ENCODE measurements at places on chromosomes 7 and 10.

DNA sequence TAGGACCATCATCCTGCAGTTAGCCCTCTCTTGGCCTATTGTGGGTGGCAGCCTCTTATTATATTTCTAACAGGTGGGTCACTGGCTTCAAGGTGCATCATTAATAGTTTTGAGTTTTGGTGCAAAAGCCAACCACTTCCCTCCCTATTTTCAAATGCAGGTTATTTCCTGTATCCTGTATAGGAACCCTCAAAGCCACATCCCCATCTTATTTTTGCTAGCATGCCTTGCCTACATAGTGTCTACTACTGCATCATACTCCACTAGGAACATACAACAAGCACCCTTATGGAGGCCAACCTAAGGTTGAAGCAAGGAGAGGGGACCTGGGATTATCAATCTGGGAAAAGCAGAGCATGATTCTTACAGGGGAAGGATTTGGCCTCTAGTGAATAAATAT, 264.4 kb downstream of the BBS9 start:
- no peak for DNase-seq

- no peak for DNase-seq
Measured at GRCh38 chr7:86908948-86909347, 150.5 kb downstream of the ELAPOR2 start.

GRCh38 chr10:107206833-107207232, 42.3 kb upstream of the SORCS1 start:
- no peak for DNase-seq

DNA sequence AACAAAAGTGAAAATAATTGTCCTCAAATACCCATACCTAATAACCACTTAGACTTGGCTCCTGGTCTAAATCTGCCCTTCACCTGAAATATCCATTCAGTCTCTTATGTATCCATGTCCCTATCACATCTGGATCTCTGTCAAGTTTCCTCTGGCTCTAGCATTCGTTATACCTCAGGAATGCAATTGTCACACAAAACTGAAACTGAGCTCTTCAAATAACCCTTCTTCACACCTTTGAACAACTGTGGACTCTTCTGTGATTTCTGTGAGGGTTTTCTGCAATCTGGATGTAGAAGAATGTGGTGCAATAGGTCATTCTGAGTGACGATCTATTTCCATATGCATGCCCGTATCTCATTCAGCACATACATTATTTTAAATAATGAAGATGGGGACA, 53.5 kb upstream of the FGL2 start:
- no peak for DNase-seq

GRCh38 chr10:114684822-114685209, 26.7 kb upstream of the ABLIM1 start:
- no peak for DNase-seq

DNA sequence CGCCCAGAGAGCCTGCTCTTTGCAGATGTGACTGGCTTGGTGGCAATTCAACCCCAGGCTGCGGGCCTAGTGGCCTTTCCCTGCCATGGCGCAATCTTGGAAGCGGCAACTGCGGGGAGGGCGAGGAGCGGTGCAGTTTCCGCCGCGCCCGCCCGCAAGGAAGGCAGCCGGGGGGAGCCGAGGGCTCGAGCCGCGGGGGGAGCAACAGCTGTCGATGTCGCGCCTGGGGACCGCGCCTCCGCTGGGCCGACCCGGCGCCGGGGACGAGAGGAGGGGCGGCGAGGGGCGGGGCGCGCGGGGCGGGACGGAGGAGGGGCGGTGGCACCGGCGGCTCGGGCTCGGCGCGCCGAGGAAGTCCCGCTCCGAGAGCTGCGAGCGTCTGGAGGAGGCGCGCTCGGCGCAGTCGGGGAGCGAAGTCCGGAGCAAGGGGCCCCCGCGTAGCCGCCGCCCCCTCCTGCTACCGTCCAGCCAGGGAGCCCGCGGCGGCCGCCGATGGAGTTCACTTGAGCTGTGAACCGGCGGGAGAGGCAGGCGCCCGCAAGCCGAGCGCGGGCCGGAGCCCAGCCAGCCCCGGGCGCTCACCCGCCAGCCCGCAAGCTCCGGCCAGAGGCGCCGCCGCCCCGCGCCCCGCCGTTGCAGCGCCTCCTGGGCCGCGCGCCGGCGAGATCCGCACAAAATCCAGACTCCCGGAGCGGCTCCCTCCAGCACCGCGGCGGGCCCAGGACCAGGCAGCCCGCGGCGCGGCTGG, 438.1 kb upstream of the GALNT17 start:
- peak; percentile 92 for DNase-seq

GRCh38 chr10:124114696-124115095, 21.3 kb upstream of the CHST15 start:
- DNase-seq = no peak

DNA sequence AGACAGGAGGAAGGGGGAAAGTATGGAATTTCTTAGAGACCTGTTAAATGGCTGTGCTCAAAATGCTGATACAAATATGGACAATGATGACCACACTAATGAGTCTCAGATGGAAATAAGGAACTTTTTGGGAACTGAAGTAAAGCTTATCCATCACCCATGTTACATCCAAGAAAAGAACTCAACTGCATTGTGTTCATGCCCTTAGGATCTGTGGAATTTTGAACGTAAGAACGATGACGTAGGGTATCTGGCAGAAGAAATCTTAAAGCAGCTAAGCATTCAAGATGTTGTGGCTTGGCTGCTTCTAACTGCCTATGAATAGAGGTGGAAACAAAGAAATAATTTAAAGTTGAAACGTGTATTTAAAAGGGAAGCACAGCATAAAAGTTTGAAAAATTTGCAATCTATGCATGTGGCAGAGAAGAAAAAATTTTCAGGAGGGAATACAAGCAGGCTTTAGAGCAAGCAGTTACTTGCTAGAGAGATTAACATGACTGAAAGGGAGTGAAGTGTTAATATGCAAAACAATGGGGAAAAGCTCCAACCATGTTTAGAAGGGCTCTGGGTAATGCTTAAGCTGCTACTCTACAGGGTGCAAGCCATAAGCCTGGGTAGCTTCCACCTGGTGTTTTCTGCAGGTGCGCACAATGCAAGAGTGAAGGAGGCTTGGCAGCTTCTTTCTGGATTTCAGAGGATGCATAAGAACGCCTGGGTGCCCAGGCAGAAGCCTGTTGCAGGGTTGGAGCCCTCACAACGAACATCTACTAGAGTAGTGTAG, 499.7 kb upstream of the SEMA3D start:
- DNase-seq = no peak

DNA sequence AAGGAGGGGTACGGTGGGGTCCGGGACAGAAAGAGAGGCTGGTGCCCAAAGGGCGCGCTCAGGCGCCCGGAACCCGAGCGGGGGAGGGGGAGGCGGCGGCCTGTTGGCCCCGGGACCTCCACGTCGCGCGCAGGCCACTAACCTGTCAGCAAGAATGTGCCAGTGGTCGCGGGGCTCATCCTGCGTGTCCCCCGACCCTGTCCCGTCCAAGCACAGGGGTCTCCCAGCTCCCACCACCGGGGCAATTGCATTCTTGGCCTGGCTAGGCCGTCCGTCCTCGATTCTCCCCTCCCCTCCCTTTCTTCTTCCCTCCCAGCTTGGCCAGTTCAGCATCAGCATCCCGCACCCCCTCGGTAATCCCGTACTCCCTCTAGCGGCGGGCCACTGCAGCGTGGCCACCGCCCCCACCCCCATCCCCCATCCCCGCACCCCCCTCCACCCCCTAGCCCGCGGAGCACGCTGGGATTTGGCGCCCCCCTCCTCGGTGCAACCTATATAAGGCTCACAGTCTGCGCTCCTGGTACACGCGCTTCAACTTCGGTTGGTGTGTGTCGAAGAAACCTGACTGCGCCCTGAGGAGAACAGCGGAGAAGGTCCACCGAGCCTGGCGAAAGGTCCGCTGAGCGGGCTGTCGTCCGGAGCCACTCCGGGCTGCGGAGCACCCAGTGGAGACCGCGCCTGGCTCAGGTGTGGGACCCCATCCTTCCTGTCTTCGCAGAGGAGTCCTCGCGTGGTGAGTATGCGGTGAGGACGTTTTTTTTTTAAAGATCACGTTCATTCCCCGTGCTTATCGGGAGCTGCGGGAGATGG, at the start of gene SGCE:
Gene SGCE, minus strand, starts transcription at position 286 of the 810 bp plus-strand sequence. Its CDS starts 35 bp downstream, at position 251.
- peak; percentile 83 for DNase-seq

- no peak for DNase-seq
Measured at GRCh38 chr10:132522521-132523411, 14.8 kb upstream of the INPP5A start.

DNA sequence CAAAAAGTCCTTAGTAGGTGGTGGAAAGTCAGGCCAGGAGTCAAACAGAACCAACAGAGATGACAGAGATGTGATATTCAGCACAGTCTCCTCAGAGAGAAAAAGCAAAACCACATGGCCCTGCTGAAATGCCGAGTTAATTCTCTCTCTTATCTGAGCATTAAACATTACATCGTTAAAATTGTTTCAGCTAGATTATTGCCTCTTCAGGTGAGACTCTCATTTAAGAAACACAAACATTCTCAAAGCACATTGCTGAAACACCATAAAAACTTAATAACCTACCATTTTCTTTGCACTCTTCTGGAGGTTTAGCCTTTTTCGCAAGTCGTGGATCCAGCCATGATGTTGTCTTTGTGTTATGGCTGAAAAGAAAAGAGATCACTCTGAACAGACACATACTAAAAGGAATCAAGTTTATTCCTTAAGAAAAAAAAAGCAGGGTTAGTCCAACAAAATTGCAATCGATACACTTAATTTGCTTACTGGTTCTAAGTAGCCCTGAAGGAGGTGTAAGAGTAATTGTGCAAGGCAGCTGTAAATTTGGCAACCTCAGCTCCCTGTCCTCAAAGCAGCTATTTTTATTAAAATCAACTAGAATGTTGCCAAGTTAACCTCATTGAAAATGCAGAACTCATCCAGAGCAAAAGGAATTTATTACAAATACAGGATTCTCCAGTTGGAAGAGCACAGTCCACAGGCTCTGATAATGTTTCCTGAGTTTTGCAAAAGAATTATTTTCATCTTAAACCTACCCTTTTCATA, 691.1 kb downstream of the PHTF2 start:
- DNase-seq = no peak

- DNase-seq = no peak
Measured at GRCh38 chr7:28018020-28018419, 162.6 kb downstream of the JAZF1 start.

DNA sequence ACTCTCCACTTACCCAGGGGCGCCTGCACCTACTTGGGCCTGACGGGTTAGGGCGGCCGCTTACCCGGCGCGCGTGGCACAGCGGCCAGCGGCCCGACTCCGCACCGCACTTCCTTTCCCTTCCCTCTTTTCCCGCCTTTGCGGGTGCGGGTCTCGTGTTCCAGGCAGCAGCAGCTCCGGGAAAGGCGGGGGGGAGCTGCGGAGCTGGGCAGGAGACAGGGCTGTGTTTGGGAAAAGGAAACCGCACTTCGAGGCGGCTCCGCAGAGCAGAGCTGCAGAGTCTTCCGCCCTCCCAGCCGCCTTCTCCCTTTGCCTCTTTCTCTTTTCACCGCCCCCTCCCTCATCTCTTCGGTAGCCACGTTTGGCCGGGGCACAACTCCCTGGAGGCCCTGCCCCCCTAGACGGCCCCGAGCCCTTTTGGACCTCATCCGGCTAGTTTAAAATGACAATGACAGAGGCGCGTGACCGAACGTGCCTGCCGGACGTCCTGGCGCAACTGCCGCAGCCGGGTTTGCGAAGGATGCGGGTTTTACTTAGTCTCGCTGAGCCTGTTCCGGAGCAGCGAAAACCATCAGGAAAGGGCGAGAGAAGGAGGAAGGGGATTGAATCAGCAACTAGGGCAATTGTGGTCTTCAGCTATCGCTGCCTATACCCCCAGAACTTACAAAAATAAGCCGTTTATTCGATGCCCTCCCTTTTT, 7.9 kb upstream of the PAX2 start:
- DNase-seq = no peak

- DNase-seq = peak; percentile 80
Measured at GRCh38 chr7:35801392-35802101, 690 bp downstream of the SEPTIN7 start.

GRCh38 chr7:36114355-36114754, 38.7 kb upstream of the EEPD1 start:
- DNase-seq = no peak

GRCh38 chr10:110873951-110874350, 2.2 kb downstream of the PDCD4 start:
- DNase-seq = no peak

DNA sequence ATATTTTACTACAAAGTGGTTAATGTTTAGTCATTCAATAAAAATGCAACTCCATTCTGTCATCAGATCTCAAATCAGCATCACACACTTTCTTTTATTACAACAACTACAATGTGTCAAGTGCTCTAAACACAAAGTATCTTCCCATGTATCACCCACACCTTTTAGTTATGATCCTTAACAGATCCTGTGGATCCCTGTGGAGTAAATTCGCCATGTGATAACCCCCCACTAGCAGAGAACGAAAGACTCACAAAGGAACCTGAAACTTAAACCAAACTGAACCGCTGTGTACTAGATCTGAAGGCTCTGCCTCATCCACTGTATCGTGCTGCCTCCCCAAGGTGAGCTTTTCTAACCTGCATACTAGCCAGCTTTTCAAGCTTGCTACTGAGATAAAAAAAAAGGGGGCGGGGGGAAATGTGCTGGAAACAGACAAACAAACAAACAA, 1.7 kb downstream of the DPY19L1 start:
- DNase-seq = peak; percentile 34

- DNase-seq = no peak
Measured at GRCh38 chr10:96401036-96401435, 42.2 kb upstream of the OPALIN start.

GRCh38 chr10:94485094-94485493, 60.5 kb upstream of the HELLS start:
- no peak for DNase-seq

DNA sequence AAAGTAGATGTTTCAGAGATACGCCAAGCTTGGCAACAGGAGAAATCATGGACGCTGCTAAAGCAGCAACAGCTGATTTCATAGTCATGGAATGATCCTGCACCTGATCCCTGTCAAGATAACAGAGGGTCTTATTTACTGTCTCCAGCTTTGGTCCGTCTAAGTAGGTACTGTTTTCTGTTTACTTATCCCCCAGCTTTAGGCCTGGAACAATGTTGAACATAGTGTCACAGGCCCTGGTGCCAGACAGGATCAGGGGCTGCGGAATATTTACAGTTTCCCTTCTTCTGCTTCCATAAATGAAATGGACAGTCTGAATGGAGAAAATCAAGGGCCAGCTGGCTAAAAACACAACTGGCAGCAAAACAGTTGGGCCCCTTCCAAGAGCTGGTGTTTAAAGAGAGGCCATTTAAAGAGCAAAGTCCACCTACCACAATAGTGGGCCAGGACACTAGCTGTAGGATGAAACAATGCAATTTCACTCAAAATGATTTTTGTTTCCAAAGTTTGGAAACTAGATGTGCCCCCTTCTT, 2.9 kb downstream of the GPR37 start:
- no peak for DNase-seq

- DNase-seq = no peak
Measured at GRCh38 chr10:125441151-125441550, 241.8 kb downstream of the TEX36 start.

DNA sequence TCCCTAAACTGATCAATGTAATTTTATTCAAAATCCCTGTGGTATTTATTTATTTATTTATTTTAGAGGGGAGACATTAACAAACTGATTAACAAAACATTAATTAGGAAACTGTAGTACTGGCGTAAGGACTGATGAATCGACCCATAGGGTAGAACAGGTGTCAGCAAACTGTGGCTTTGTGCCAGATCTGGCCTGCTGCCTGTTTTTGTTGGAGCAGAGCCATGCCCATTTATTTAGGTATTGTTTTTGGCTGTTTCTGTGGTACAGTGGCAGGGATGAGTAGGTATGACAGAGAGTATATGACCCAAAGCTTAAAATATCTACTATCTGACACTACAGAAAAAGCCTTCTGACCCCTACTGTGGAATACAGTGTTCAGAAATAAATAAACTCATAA, 332.5 kb upstream of the ETV1 start:
- DNase-seq = peak; percentile 19

Data from D341Med (cell line).